T-helper 17 cell (primary cell): ENCODE measurements at places on chromosomes 5 and 9. TPM values are rescaled to one million over a fixed set of nuclear protein-coding genes. Genes with fewer than 3 reads are reported as not detected.

GRCh38 chr5:135397084-135397483, 1.9 kb downstream of the MACROH2A1 start:
- DNase-seq = no peak

- no peak for DNase-seq
These were observed 43.2 kb upstream of the AKNA start for GRCh38 chr9:114431003-114431402.

- no peak for DNase-seq
These were observed 23.7 kb upstream of the OTULINL start for GRCh38 chr5:14557791-14558415.

- DNase-seq = no peak
These were observed 1.2 kb upstream of the PCDHGA10 start for GRCh38 chr5:141411575-141411974.

DNA sequence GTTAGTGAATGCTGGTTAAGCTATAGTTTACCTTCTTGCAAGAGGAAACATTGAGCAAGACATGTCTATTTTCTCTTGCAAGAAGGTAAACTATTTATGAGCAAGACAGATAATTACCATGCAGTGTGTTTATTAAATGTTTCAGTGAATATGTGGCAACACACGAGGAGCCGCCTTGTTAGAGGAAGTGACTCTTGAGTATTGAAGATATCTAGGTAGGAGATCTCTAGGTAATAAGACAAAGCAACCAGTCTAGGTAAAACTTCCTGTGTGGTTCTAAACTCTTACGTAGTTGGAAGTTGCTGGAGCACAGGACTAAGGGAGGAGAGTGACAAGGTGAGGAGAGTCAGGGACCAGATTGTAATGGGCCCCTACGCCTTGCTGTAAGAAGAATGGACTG, 16.8 kb downstream of the SKP2 start:
- no peak for DNase-seq

GRCh38 chr5:65413822-65414221, 67.9 kb downstream of the ADAMTS6 start:
- no peak for DNase-seq

DNA sequence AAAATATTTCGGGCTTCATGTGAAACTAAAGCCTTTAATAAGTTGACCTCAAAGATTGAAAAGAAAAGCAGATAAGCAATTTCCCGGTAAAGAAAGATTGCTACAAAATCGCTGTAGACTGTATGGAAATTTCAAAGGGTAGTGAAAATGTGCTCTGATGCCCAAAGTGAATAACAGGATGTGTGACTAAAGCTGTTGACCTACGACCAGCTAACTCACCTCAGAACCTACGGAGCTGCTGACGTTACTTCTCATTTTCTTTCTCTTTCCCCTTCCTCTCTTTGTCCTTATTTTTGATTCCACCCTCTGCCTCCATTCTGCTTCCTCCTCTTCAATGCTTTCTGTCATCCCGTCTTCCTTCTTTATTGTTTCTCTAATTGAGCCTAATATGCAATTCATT, 103.2 kb downstream of the PDE4D start:
- no peak for DNase-seq

DNA sequence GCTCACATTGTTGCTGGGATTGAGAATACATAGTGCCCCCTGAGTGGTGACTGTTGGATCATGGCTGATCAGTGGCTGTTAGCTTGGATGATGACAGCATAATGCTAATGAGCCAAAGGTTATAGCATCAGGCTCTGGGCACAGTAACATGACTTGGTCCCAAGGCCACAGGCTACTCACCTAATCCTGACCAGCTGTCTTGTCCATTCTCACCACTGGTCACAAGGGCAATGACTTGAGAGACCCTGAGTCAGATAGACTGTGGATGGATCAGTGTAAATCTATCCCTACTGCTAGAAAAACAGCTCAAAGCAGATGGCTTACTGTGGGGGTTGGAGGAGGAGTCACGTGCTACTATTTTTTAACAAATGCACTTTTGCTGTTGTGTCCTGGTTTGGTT, 74.7 kb downstream of the AOPEP start:
- no peak for DNase-seq

DNA sequence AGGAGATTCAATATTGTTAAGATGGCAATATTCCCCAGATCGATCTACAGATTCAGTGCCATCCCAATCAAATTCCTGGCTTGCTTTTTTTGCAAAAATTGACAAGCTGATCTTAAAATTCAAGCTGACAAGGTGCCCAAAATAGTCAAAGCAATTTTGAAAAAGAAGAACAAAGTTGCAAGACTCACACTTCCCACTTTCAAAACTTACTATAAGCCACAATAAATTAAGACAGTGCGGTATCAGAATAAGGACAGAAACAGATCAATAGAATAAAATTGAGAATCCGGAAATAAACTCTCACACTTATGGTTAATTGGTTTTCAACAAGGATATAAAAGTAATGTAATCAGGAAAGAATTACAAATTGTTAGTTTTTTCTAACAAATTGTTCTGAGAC, 97.1 kb downstream of the NRG2 start:
- DNase-seq = no peak

GRCh38 chr9:8382777-8383527, 583.4 kb upstream of the DMAC1 start:
- DNase-seq = no peak

GRCh38 chr9:14283276-14283675, 30.7 kb downstream of the NFIB start:
- no peak for DNase-seq

- DNase-seq = no peak
These were observed 860 bp upstream of the MARCHF6 start for GRCh38 chr5:10352430-10353240.

DNA sequence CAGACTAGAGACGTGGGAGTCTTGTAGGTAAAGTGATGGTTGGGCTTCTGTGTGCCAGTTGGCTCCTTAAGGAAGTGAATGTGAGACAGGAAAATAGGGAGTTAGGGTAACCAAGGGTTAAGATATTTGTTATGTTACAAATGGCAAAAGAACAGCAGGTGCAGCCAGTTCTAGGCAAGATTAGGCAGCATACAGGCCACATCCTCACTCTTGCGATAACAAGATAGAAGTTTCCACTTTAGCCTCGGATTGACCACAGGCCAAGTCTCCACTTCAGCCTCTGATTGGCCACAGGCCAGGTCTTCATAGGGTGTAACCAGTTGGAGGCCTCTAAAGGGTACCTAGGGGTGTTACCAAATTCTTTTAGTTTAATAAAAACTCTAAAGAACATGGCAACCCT, 54.6 kb upstream of the ABCA1 start:
- no peak for DNase-seq

- DNase-seq = no peak
These were observed 3.6 kb downstream of the BBLN start for GRCh38 chr9:128163523-128164306.

DNA sequence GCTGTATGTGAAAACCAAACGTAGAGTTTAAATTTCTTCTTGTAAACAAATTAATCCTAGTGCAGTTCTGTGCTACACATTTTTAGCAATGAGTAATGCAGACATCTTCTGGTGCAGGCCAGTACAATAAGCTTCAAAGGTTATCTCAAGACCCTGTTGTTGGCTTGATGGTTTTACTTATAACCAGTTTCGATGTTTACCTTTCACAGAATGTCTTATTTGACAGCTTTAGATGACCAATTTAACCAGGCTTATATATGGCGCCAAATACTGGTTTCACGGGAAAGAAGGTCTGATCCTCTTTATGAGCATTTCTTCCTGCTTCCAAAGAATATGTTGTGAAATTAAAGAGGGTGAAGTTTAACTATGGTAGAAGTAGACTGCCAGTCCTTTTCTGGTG, 9.9 kb downstream of the ZFAND5 start:
- no peak for DNase-seq

DNA sequence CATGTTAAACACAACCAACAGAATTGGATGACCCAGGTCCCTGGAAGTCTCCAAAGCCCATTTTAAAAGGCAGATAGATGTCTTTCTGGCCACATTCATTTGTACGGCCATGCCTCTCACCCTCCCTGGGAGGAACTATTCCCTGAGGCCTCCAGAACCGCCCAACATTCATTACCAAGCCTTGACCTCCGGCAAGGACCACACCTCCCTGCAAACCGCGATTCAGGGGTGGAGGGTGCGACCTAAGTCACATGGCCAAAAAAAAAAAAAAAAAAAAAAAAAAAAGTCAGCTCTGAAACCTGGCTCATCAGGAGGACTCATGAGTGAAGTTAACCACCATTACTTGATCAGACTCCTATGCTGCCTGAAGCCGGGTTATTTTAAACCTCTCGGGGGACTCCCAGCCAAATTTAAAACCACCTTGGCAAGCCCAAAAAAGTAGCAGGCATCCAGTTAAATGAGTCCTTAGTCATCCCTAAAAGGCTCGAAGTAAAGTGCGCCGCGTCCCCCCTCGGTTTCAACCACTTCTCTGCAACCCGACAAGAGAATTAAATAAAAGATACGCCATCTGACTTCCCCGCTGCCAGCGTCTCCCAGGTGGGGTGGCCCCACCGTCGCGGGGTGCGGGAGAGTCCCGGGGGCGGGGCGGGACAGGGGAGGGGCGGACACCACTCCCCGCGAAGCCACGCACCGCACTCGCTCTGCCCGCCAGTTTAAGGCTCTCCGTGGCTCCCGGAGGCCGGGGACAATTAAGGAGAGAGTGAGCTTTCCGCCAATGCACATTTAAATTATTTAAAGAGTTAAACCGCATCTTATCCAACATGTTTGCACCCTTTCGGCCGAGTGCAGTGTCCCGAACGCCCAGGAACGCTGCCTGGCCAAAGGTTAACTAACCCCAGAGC, 2.3 kb downstream of the KLF9 start:
- DNase-seq = peak; percentile 75

DNA sequence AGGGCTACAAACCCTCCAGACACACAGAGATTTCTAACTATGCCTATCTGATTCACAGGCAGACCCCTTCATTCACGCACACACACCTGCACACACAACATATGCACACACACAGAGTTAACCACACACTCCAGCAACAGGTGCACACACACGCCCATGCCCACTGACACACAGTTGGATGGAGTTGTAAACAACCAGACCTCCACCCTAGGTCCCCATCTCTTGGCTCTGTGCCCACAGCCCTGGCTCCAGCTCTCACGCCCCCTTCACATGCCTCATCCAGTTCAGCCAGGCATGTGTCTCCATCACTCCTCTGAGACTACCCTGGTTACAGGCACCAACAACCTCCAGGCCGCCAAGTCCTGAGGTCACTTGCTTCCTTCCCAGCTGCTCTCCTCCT, 61.1 kb downstream of the PSD2 start:
- DNase-seq = no peak

DNA sequence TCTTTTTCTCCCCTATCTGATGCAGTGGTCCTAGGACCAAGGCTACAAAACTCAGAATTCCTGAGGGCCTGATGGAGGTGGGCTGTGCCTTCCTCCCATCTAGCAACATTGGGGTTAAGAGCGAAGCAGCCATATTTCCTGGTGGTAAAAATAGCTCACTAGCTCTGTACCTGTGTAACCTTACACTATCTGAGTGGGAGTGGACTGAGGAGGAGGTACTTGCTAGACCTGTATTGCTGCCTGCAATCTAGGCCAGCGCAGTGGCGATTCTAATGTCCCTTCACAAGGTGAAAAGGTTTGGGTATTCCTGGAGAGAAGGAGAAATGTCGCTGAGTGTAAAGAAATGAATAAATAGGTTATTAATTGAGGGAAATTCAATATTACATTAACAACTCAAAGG, 80.2 kb upstream of the LIFR start:
- DNase-seq = no peak

GRCh38 chr9:124296796-124297550, 39.2 kb downstream of the NEK6 start:
- DNase-seq = no peak

GRCh38 chr5:151092762-151093161, 11.9 kb upstream of the TNIP1 start:
- DNase-seq = no peak

DNA sequence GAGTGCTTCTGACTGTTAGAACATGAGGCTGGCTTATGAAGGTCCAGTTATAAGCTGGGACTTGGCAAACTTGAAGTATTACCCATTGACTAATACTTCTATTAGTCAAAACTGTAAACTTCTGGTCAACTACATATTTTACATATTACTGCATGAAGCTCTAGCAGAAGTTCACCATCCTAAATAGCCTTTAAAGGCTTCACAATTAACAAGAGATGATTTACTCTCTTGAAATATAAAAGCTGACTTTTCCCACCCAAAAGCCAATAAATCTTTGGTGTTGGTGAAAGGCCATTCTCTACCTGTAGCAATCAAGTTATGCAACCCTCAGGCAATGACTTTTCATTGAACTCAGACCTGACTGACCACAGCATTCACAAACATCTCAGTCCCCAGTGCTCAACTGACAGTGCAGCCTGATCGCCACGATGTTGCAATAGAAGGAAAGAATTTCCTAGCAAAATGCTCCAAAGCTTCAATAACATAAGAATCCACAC, 345.6 kb downstream of the EBF1 start:
- DNase-seq = no peak

GRCh38 chr5:174307656-174308271, 262.3 kb downstream of the NSG2 start:
- no peak for DNase-seq

DNA sequence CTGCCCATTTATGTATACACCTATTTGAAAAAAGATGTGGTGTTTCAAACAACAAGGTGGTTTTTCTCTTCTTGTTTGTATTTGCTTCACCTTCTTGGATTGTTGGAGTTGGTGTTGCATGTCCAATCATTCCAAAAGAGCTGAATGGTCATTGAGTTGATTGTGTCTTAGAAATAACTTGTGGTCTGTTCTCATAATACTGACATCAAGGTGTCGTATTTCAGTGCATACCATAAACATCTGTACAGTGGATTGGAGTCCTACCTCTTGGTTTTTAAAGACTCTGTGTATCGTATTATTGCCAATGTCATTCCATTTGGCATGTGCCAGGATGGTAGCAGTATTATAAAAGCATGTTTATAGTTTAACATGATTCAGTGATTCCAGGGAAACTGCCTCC, 73.2 kb downstream of the TRIO start:
- DNase-seq = no peak

DNA sequence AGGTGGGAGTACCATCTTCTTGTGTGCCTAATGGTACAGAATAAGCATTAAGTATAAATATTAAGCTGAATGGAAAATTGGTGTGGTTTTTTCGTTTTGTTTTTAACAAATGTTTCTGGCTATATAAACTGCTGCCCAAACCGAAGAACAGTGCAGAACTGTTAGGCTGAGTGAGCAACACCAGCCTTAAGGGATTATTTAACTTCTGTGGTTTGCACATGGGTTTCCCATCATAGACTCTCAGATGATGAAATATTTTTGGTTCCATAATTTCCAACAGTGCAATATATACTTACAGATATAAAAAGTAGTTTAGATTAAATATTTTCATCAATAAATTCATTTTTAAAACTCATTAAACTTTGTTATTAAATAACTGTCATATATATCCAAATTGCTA, 16.4 kb downstream of the C5orf63 start:
- DNase-seq = no peak

DRD1 gene
- total RNA-seq = not detected

SIMC1 gene
- total RNA-seq = 22.6 TPM

SLC25A2 gene
- 0.65 TPM for total RNA-seq

CCDC192 gene
- total RNA-seq = 0.45 TPM

HAVCR1 gene
- 1.1 TPM for total RNA-seq

PCDHB9 gene
- not detected for total RNA-seq

ZBTB26 gene
- total RNA-seq = 7.2 TPM

IL4 gene
- not detected for total RNA-seq

ZBED3 gene
- 0.94 TPM for total RNA-seq

TMEM8B gene
- total RNA-seq = 7.1 TPM

GAS1 gene
- 0.42 TPM for total RNA-seq

UNC13B gene
- 0.99 TPM for total RNA-seq

LCN1 gene
- not detected for total RNA-seq

SPOCK1 gene
- not detected for total RNA-seq

ESM1 gene
- not detected for total RNA-seq

TNFSF8 gene
- total RNA-seq = 45.7 TPM

BAG1 gene
- total RNA-seq = 51.6 TPM
